ENCODE measurements at places on chromosomes 6 and 20.

DNA sequence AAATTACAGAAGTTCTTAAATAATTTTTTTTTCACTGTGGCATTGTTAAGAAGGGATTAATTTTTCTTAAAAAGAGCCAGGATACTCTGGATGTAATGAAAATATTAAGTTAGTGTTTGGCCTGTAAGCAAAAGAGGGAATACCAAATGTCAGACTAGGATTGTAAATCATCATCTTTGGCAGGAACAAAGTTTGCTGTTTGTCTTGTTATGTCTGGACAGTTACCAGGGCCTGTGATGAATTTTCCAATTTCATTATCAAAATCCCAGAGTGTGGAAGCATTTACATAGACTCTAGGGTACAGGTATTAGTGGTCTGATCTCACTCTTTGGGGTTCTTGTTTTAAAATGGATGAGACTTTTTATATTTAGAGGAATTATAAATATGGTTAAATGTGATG, 26.1 kb downstream of the CEP57L1 start:
- DNase-seq, result no peak

GRCh38 chr20:61166324-61166723, 85.7 kb upstream of the CDH4 start:
- DNase-seq, result no peak

- no peak for DNase-seq
These were observed 628.0 kb downstream of the EPHA7 start for GRCh38 chr6:92791403-92791802.

GRCh38 chr20:39268491-39268951, 306.4 kb downstream of the DHX35 start:
- no peak for DNase-seq

DNA sequence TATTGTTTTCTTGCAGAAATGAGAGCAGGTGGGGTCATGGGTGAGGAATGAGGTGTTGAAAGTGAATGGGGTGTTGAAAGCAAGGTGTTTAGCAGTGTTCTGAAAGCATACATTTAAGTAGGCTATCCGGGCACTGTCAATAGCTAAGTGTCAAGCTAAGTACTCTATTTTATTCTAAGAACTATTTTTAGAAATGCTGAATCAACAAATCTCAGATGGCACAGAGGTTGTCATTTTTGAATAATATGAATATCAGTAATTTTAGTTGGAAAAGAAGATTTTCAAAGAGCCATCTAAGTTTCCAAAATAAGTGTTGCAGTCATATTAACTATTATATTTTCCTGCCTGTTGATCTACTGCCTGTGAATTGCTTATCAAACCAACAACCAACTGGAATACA, 21.7 kb upstream of the SLC17A3 start:
- no peak for DNase-seq

GRCh38 chr6:11810039-11810541, 31.5 kb upstream of the ADTRP start:
- DNase-seq, result no peak

DNA sequence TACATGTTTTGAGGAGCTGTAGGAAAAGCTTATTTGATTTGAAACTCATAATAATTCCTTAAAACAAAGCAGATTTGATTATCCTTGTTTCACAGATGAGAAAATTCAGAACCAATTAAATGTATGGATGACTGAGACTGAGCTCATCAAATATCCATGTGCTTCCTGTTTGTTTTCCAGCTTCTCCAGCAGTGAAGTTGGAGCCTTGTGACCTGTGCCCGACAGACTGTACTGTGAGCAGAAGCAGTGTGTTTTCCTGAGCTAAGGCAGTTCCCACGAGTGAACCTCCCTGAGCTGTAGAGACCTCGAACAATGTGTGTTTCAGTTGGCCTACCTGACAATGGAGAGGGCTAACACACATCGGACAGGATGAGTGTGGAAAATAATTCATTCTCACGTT, 599.5 kb upstream of the NRSN1 start:
- DNase-seq, result no peak

- no peak for DNase-seq
These were observed 61.1 kb downstream of the CAP2 start for GRCh38 chr6:17454316-17455005.

- DNase-seq, result no peak
These were observed 12.7 kb upstream of the SMOC2 start for GRCh38 chr6:168428052-168428826.

DNA sequence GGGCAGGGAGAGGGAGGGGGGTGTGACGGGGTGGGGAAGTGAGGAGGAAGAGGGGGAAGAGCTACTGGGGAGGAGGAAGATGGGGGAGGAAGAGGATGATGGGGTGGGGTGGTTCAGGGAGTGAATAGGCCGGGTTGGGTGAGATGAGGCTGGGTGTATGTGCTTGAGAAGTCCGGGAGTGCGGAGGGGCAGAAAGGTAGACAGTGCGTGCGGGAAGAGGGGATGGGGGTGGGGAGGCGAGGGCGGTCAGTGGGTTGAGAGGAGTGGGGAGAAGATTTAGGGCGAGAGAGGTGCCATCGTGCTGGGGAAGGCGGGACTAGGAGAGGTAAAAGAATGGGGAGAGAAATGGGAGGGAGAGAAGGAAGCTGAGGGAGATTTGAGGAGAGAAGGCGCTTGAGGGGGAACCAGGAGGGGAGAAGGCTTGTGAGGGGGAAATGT, 30.9 kb upstream of the NOTCH4 start:
- no peak for DNase-seq

Measured in stimulated activated CD8-positive, alpha-beta memory T cell treated with anti-CD3 and anti-CD28 coated beads, Interleukin-4, amount 100 ng/mL, for 1 hour (primary cell).